ENCODE measurements at places on chromosomes 5 and 9.

DNA sequence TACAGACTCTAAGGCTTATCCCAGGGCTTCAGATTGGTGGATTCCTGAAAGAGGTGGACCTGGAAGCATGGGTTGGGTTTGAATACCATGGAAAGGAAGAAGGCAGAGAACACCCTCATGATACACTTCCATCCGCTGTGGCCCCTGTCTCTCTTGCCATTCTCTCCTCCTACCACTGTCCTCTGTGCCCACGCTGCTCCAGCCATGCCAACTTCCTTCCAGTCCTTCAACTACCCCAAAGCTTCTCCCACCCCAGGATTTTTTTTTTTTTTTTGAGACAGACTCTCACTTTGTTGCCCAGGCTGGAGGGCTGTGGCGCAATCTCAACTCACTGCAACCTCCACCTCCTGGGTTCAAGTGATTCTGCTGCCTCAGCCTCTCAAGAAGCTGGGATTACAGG, 1.7 kb upstream of the SPARC start:
- DNase-seq, result no peak

GRCh38 chr5:91639744-91640143, 256.6 kb upstream of the ARRDC3 start:
- no peak for DNase-seq

DNA sequence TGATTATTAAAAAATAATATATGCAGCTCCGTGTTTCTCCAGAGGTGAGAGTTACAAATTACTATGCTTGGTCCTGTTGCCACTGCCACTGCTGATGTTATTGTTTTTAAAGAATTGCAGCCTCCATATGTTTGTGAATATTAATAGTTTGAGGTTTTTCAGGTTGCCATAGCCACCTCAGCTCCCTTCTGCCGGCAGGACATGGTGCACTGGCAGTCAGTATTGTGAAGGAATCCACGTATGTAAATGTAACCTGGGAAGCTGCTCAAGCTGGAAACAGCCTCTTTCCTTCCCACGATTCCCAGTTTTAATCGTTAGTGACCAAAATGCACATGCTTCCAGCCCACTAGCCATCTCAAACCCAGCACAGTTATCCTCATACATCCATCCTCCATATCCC, 184.4 kb upstream of the CCNG1 start:
- DNase-seq, result no peak

DNA sequence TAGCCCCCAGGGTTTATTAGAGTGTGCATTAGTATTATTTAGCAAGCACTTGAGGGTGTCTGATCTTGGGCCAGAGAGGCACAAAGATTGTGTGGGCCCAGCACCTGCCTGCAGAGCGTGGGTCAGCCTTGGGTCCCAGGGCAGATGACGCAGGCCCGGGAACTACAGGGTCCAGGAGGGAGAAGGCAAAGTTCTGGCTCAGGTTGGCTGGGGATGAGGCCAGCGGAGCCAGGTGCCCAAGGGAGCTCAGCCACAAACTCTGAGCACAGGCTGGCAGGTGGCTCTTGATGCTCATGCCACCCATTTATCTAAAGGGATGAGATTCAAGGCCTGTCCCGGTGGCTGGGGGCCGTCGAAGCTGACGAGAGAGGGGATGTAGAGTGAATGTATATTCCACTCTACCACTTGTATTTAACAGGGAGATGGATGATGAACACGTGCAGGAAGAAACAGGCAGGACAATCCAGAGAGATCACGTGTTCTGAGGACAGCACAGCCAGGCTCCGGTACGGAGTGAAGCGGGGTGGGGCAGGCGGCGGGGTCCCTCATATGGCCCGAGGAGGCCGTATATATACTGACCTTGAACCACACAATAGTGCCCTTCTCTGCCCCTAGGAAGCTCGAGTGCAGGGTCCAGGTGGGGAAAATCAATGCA, 818 bp upstream of the OBP2A start:
- DNase-seq, result no peak

DNA sequence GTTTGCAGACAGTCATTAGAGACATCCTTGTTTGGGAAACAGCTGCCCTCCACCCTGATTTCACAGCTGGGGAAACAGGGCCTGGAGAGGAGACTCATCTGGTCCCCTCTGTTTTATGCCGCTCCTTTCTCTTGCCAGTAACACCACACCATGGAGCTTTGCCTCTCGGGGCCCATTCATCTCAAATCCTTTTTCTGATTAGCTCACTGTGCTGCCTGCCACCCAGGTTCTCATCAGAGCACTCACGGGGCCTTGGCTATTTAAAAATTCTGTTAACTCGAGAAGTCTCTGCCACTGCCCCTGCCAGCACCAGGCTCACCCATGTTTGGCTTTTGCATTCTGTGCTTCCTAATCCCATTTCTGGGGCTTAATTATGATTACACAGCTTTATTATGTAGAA, 36.8 kb upstream of the C5orf58 start:
- DNase-seq, result no peak
